Stimulated activated CD4-positive, alpha-beta T cell treated with anti-CD3 and anti-CD28 coated beads, TNF-alpha, amount 100 ng/mL, for 1 hour (primary cell): ENCODE measurements at places on chromosomes 5 and 9.
A peak's percentile ranks its signal among the peaks of the same experiment; 100 is the strongest.

GRCh38 chr5:173736923-173737412, 120.5 kb upstream of the BOD1 start:
- no peak for DNase-seq

DNA sequence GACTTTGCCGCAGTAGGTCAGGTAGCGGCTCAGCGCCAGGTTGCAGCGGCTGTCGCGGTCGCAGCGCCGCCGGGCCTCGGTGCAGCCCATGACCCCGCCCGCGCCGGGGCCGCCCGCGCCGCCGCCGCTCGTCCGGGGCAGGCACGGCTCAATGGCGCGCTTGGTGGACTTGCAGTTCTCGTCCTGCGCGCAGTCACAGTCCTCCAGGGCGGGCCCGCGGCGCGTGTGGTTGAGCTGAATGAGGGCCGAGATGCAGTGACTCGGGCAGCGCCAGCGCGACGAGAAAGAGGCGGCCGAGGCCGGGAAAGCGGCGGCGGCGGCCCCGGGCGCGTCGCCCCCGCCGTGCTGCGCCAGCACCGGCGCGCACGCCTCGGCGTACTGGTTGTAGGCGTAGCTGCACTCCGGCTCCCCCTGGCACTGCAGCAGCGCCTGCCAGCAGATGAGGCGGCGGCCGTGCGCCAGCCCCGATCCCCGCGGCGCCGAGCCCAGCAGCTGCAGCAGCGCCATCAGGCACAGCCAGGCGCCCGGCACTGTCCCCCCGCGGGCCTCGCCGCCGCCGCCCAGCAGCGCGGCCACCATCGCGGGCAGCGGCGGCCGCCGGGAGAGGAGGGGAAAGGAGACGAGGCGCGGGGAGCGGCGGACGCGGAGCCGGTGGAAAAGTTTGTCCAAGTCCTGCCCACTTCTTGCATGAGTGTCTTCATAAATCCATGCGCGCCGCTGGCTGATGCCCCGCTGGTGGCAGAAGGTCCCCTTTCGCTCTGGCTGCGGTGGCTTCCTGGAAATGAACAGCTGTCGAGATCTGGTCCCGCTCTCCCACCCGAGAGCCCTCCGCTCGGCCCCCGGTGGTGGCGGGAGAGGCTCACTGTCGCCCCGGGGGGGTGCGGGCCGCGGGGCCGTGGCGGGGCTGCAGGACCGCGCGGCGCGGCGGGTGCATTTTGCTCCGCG, 833 bp downstream of the GAS1 start:
- peak; percentile 51 for DNase-seq

DNA sequence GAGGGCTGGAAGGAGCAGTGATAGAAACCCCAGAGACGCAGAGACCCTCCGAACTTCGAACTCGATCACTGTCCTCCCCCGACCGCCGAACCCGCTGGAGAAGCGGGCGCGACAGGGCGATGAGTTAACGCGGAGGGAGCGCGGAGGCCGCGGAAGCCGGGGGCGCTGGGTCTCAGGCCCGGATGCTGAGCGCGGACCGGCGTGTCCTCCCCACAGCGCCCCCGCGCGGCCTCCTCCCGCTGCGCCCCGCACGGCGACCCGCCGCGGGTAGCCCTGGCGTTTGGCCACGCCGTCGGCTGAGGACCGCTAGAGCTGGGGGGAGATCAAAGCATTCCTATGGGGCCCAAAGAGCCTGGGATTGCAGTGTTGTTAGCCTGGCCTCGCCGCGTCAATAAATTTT, 7.7 kb upstream of the DMRT2 start:
- DNase-seq, result no peak

DNA sequence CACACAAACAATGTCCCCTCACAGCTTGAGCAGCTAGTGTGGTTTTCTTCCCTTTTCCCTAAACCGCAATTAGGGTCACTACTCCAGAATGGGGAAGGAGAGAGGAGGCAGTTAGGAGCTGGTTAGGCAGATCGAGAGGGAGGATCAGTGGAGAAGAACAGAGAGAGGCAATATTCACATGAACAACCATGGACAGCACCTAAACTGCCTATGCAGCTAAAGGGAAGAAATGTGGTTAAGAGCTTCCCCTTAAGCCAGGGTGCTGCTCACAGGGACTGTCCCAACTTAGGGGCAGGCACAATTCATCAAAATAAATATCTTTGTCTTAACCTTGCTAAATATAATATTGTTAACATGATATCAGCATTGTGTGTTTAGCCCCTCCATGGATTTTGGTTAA, 359.3 kb upstream of the CDH18 start:
- DNase-seq, result no peak

DNA sequence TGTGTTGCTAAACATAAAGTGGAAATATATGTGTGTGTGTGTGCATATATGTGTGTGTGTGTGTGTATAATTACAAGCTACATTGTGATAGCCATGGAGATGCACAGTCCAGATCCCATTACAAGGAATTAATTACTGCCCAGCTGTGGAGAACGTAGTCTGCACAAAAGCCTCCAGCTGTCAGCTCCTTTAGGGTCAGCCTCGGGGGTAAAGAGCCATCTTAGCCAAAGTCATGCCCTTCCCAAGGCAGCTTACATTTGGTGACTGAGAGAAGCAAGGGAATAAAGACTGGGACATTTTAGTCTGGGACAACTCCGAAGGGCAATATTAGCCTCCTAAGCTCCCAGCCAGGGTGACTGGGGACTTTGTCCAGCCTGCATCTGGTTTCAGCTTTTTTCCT, 21.9 kb upstream of the FOCAD start:
- no peak for DNase-seq

DNA sequence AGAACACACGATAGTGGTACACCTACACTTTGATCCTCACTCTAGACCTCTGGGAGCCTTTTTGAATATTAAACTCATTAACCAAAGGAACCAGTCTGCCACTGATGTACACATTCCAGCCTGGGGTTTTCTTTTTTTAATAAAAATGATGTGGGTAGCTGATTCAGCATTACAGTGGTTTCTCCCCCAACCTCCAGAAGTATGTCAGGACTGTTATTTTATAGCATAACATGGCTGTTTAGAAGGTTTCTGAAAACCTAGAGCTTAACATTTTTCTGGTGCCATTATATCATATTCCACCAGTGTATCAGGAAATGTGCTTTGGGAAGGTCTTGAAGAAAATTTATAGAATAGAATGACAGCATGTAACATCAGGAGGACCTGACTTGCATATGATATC, 540.9 kb upstream of the WWC1 start:
- no peak for DNase-seq

GRCh38 chr5:132439521-132440089, 51.0 kb downstream of the IRF1 start:
- DNase-seq, result no peak

GRCh38 chr5:35294976-35295375, 64.7 kb upstream of the PRLR start:
- no peak for DNase-seq
